ENCODE measurements at places on chromosomes 5 and 9.
A peak's percentile ranks its signal among the peaks of the same experiment; 100 is the strongest.

DNA sequence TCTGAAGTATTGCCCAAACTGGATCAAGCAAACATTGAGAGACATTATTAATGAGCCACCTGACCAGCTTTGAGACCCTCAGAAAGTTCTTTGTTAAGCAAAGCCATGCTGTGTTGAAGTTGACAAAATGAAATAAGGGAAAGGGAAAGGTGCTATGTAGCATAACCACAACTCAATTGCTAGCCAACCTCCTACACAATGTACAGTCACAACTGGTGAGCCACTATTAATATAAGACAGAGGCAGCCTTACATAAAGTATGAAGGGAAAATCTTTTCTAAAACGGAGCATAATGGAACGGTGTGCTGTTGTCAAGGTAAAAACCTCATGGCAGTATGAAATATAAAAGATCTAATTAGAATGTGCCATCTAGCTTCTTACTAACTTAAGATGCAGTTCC lies 375.8 kb upstream of the ST8SIA4 start:
- no peak for DNase-seq

DNA sequence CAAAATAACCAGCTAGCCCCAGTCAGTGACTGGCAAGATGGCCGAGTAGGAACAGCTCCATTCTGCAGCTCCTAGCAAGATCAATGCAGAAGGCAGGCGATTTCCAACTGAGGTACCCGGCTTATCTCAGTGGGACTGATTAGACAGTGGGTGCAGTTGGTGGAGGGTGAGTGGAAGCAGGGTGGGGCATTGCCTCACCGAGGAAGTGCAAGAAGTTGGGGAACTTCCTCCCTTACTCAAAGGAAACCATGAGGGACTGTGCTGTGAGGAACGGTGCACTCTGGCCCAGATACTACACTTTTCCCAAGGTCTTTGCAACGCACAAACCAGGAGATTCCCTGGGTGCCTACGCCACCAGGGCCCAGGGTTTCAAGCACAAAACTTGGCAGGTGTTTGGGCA lies 9.6 kb upstream of the BTNL8 start:
- no peak for DNase-seq

DNA sequence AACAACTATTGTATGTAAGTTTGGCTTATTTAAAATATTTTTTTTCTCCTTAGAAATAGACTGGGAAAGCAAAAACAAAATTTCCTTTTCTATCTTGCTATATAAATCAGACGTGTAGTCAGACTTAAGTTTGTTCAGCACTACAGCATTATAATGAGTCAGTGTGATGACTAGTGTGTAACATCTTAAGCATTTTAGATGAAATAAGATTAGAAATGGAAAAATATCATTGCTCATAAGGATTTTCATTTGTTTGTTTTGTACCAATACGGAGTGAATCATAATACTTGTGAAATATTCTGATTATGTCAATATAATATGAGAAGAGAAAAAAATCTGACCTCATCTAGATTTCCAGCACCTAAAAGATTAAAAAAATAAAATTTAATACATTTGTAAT lies 64.7 kb upstream of the RICTOR start:
- DNase-seq: peak; percentile 59

- DNase-seq: no peak
Measured at GRCh38 chr5:142908659-142909058, 138.5 kb downstream of the ARHGAP26 start.

GRCh38 chr5:61423487-61424145 lies 91.6 kb downstream of the ZSWIM6 start:
- no peak for DNase-seq

GRCh38 chr9:98726735-98727134 lies 18.0 kb upstream of the GABBR2 start:
- DNase-seq: peak; percentile 11

GRCh38 chr9:121989010-121989409 lies 104.1 kb downstream of the TTLL11 start:
- no peak for DNase-seq

DNA sequence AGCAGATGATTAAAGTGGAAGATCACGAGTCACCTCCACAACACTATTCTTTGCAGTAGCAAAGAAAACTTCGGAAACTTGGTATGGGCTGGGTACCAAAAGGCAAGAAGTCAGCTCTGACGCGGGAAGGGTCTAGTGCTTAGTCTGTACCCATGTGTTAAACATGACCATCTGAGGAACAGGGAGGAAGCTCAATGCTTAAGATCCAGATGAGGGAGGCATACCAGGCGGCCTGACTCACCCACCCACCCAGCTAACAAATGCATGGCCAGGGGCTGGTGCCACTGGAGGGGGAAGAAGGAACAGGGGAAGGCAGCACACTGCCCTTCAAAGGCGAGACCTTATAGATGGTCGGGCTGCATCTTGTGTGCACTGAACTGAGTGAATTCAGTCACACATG lies 41.8 kb downstream of the CAMSAP1 start:
- DNase-seq: no peak

DNA sequence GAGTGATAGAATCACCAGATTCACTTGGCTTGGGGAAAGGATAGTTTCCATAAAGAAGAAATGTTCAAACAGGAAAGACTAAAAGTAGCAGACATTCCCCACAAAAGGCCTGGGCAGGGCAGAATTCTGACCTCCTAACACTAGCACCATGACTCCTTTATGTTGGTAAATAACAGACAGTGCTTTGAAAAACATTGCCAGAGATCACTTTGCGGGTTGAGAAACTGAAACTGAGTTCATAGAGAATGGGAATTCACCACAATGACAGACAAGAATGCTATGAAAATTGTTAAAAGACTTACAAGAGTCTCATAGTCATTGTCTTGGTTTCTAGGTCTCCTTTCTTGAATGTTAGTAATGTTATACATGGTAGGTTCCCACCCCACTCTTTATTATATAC lies 172.5 kb upstream of the GLRA1 start:
- DNase-seq: no peak

DNA sequence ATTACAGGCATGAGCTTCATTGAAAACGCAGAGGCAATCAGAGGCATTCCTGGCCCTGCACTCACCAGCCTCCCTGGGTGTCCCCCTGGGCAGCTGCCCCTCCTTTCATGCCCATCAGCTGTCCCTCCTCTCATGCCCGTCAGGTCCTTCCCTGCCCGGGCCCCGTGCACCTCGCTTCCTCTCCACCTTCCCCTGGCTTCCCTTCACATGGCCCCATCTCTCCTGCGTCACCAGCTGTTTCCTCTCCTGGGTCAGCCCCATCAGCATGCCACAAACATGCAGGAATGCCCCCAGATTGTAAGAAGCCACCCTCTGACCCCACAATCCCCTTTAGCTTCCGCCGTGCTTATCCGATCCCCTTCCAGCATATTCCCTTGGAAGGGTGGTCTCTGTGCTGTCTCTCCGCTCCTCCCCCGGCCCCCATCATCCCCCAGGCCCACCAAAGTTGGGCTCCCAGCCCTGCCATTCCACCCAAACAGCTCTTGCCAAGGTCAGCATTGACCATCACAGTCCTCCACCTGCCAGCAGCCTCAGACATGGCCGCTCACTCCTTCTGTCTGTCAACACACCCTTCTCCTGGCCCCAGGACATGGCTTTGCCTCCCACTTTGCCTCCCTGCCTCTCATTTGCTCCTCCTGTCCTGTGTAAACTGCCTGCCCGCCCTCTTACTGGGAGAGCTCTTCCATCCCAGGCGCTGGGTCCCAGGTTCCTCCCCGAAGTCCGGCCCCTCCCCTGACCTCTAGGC lies 98.6 kb upstream of the IER5L start:
- DNase-seq: no peak

- DNase-seq: no peak
Measured at GRCh38 chr5:10578293-10578665, 14.4 kb downstream of the ANKRD33B start.

DNA sequence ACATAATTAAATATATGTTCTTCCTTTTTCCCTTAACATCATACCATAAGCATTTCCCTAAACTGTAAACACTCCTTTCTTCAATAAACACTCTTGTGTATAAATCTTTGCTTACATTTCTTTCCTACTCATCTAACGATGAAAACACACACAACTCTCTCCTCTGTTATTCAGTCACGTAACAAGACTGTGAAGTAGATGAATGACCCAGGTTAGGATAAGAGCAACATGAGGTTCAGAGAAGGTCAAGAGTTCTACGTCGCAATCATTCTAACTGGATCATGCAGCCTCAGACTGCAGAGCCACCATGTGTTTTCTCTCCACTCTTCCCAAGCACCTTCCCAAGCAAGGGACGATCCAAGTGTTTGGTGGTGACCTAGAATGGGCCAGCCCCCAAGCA lies 70.5 kb upstream of the SPTLC1 start:
- no peak for DNase-seq

DNA sequence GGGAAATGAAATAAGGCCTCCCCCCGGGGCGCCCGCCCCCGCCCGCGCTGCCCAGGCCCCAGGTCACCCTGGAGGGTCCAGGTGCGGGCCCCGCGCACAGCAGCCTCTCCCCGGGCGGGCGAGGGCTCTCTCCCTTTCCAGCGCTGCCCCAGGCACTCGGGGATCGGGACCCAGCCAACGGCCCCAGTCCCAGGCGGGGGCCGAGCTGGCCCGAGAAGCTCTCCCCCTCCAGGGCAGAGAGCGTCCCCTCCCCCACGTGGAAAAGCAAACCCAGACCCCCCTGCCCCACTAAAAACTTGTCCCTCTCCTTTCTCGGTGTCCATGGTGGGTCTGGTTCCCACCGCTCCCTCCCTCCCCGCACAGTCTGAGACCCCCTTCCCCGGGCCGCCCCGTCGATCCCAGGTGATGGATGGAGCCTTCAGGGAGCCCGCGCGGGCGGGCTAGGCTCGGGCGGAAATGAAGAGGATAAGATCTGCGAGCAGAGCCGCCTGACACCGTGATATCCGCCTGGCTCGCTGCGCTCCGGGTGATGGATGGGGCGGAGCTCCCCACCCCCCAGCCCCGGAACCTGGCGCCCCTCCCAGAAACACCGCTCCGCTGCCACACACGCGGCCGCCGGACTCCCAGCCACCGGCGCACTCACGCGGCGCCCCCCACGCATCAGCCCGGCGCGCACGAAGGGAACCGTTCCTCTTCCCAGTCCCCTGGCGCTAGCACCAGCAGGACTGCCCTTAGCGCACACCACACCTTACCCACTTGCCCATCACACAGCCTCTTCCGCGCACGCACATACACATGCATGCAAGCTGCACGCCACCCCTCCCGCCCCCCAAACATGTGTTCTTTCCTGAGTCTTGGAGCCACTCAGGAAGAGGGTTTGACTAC lies 81.7 kb upstream of the ZBTB43 start:
- no peak for DNase-seq

GRCh38 chr5:171920765-171921391 lies 85.6 kb downstream of the FBXW11 start:
- no peak for DNase-seq

GRCh38 chr9:132671620-132672412 lies 1.6 kb downstream of the GTF3C4 start:
- DNase-seq: no peak

DNA sequence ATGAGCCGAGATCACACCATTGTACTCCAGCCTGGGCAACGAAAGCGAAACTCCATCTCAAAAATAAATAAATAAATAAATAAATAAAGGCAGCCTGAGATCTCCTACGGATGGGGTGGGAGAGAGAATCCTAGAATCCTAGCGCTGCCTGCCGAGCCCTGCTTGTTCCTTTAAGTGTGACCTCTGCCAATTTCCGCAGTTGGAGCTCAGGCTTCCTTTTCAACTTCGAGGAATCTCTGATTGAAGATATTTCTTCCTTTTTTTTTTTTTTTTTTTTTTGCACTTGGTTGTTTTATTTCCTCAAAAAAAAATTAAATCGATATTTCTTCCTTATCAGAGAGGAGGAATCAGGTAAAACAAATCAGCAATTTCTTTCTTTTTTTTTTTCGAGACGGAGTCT lies 27.3 kb upstream of the MATR3 start:
- DNase-seq: no peak

DNA sequence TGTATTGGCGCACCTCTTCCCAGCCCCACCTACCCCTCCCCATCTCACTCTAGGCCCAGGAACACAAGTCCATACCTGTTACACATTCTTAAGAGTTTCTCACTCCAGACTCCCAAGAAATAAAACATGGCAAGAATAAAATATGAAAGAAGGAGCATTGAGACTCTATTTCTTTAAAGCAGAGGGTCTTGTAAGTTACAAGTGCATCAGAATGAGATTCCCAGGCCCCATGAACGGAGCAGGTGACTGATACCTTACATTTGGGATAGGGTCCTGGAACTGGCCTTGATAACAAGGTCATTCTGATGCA lies 5.7 kb downstream of the EGR1 start:
- no peak for DNase-seq

DNA sequence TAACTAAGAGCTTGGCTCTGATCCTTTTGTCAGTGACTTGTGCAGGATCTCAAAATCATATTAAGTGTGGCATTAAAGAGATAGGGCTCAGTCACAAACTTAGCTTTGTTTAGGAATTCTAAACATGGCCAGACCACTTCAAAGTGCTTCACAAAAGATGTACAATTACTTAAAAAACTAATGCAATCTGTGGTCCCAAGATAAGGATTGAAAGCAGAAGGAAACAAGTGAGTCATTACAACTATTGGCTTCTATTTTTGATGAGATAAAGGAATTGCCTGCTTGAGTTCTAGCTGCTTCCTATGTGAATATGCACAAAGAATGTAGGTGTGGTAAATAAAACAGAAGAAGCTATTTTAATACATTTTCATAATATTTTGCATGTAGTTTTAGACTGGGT lies 44.9 kb upstream of the SLC12A2 start:
- DNase-seq: no peak

DNA sequence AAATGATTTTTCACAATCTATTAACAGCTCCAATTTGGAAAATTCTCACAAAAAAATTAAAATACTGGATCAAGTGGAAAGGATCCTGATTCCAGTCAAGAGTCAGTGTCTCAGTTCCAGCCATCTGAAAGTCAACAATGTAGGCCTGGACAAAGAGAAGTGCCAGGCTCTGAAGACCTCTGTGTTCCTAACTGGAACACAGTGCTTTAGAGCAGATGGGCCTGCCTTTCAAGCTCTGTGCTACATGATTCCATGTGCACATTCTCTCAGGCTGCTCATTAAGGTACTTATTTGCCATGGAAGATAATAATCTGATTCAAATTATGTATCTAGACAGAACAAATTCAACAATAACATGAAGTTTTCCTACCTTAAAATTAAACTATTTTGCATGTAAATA lies 30.2 kb upstream of the ALDH1A1 start:
- no peak for DNase-seq

DNA sequence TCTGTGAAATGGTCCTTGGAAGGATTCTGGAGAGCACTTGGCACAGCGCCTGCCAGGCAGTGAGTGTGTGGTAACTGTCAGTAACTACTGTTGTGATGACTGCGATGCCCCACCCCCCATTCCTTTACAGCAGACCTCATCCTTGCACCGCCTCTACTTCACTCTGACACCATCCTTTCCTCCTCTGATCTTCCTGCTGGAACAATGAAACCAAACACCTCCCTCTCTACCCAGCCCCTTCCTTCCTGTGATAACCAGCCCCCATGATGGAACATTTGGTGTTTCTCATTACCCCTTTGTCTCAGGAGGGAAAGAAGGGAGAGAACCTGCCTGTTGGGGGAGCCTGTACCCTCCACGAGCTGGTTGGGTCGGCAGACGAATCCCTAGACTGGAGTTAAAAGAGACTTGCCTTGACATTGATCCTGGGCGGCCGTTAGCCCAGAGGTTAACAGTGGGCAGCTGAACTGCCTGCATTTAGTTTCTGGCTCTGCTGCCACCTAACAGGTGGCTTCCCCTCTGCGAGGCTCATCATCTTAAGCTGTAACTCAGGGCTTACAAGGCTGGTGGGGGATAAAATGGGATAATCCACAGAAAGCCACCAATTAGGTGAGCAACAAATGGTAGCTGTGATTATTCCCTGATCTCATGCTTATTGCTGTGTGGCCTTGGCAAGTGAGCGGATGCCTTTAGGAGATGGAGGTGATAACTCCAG lies 34.2 kb upstream of the GRPEL2 start:
- no peak for DNase-seq

GRCh38 chr9:127463911-127464310 lies 12.6 kb downstream of the LRSAM1 start:
- no peak for DNase-seq
